ENCODE measurements at places on chromosomes 16 and 17.

DNA sequence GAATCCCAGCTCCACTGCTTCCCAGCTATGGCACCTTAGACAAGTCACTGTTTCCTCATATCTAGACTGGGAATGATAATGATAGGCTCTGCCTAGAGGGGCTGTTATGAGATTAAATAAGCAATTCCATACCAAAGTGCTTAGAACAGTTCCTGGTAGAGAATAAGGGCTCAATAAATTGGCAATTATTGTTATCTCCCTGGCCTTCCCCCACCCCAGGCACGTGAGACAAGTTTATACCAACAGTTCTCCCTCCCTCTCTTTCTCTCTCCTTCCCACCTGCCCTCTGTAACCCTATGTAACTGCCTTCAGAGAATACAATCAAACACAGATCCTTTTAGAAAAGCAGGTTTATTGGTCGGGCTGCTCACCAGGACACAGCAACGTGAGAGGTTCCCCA, 13.9 kb upstream of the STAT3 start:
- no peak overlapping the region for H3K4me3 ChIP-seq
- no peak overlapping the region for H3K27ac ChIP-seq
- H3K4me1 ChIP-seq: peaks cover 3% of the 10 kb centered on the region
- no peak for DNase-seq

GRCh38 chr16:53129281-53130158, 74.7 kb downstream of the CHD9 start:
- H3K4me1 ChIP-seq: peaks cover 37% of the 10 kb centered on the region
- H3K27me3 ChIP-seq: no peaks in the 10 kb centered on the region
- no peak for DNase-seq
- H3K27ac ChIP-seq: peak overlapping the region; percentile 90
- no peaks in the 10 kb centered on the region for H3K36me3 ChIP-seq

DNA sequence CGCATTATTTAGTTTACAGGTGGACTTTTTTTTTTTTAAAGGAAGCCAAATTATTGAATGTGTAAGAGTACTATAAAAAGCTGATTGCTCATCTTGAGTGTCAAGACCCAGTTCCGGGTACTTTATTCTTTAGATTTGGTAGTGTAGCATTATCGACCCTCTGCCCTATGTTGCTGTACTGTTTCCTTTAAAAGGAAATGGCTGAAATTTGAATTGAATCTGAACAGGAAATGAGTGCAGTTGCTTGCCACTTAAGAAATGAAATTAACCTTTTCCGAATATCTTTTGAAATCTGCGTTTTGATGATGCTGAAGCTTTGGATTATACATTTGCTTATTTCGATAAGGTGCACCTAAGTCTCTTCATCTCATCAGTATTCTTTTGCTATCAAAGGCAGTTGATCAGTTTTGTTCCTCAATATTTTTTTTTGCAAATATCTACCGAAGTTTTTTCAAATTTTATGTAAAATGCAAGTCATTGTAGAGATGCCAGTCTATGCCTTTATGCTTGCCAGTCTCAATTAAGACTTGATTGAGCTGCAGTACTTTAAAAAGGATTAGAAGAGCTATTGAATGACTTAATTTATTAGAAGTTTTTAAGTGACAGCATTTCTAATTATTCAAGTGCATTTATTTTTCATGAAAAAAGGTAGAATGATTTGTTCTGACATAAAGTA, 1.8 kb downstream of the GGNBP2 start:
- H3K36me3 ChIP-seq: no peaks in the 10 kb centered on the region
- peaks cover 42% of the 10 kb centered on the region for H3K4me1 ChIP-seq

DNA sequence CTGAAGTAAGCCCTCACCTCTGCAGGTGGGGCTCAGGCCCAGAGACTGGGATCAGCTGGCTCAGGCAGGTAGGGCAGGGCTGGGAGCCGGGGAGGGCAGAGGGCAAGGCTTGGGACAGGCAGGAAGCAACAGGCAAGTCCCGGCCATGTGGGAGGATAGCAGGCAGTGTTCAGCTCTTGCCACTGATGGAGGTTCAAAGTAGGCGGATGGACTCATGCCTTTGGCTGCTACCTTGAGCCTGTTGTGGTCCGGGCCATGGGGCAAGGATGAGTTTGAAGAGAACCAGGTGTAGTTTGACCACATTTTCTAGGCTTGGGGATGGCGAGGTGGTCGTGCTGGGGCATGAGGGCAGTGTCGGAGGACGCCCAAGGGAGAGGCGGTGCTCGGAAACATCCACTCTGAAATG, 2.7 kb downstream of the PRCD start:
- H3K36me3 ChIP-seq: peaks cover 12% of the 10 kb centered on the region
- no peak overlapping the region for H3K4me3 ChIP-seq
- no peak overlapping the region for H3K27ac ChIP-seq
- H3K4me1 ChIP-seq: peaks cover 21% of the 10 kb centered on the region
- no peak for DNase-seq

- H3K27me3 ChIP-seq: no peaks in the 10 kb centered on the region
- H3K4me1 ChIP-seq: no peaks in the 10 kb centered on the region
- H3K36me3 ChIP-seq: no peaks in the 10 kb centered on the region
- no peak for DNase-seq
Observed at GRCh38 chr17:5931616-5932015, 138.6 kb upstream of the WSCD1 start.

GRCh38 chr16:68237243-68238028, 1.5 kb upstream of the ESRP2 start:
- no peaks in the 10 kb centered on the region for H3K36me3 ChIP-seq
- peaks cover 31% of the 10 kb centered on the region for H3K4me1 ChIP-seq
- DNase-seq: peak; percentile 75
- H3K27me3 ChIP-seq: no peaks in the 10 kb centered on the region
- no peak overlapping the region for H3K27ac ChIP-seq

DNA sequence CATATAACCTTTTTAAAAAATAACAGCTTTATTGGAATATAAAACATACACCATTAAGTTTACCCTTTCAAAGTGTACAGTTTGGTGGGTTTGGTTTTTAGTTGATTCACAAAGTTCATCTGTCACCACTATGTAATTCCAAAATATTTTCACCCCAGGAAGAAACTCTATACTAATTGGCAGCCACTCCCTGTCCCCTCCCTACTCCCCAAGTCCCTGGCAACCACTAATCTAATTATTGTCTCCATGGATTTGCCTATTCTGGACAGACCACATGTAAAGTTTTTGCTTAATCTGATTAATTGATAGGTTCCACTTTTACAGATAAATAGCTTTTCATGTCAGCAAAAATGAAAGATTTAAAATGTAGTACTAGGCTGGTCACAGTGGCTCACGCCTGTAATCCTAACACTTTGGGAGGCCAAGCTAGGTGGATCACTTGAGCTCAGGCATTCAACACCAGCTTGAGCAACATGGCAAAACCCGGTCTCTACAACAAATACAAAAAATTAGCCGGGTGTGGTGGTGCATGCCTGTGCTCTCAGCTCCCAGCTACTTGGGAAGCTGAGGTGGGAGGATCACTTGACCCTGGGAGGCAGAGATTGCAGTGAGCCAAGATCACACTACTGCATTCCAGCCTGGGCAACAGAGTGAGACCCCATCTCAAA, 25.0 kb upstream of the MAPK3 start:
- H3K4me3 ChIP-seq: no peak overlapping the region
- H3K36me3 ChIP-seq: peaks cover 5% of the 10 kb centered on the region
- DNase-seq: no peak
- no peak overlapping the region for H3K27ac ChIP-seq

GRCh38 chr16:51408357-51408756, 257.3 kb upstream of the SALL1 start:
- no peak overlapping the region for H3K4me3 ChIP-seq
- H3K27ac ChIP-seq: no peak overlapping the region
- no peak for DNase-seq
- no peaks in the 10 kb centered on the region for H3K4me1 ChIP-seq
- H3K36me3 ChIP-seq: no peaks in the 10 kb centered on the region
- H3K27me3 ChIP-seq: no peaks in the 10 kb centered on the region

GRCh38 chr16:13110124-13110796, 208.9 kb downstream of the SHISA9 start:
- H3K27me3 ChIP-seq: no peaks in the 10 kb centered on the region
- H3K36me3 ChIP-seq: no peaks in the 10 kb centered on the region
- no peak overlapping the region for H3K4me3 ChIP-seq

DNA sequence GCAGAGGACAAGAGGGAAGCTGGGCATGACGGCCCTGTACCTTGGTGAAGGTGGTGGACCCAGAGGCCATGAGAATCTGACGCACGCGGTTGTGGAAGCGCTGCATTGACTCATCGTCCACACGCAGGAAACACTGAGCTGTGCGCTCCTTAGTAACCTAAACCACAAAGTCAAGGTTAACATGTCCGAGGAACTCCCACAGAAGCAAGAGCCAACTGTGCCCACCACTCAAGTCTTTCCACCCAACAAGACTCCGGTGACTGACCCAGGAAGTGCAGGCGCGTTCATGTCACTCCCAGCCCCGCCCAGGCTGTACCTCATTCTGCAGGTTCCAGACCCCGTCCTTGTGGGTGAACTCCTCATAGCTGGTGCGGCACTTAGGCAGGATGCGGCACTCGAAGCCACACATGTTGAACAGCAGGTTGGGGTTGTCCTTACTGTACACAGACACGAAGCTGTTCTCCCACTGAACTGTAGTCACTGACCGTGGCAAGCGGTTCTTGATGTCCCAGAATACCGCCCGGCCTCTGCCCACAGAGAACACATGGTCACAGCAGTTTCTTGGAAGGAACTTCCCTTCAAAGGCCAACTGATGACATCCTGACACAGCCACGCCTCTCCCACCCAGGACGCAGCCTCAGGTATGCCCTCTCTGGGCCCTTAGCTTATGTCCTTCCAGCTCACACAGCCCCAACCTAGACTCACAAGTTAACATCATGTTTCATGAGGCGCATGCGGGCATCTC, 11.5 kb downstream of the PRPF8 start:
- DNase-seq: no peak
- peaks cover 57% of the 10 kb centered on the region for H3K36me3 ChIP-seq
- no peak overlapping the region for H3K27ac ChIP-seq
- peaks cover 25% of the 10 kb centered on the region for H3K4me1 ChIP-seq
- H3K27me3 ChIP-seq: no peaks in the 10 kb centered on the region

DNA sequence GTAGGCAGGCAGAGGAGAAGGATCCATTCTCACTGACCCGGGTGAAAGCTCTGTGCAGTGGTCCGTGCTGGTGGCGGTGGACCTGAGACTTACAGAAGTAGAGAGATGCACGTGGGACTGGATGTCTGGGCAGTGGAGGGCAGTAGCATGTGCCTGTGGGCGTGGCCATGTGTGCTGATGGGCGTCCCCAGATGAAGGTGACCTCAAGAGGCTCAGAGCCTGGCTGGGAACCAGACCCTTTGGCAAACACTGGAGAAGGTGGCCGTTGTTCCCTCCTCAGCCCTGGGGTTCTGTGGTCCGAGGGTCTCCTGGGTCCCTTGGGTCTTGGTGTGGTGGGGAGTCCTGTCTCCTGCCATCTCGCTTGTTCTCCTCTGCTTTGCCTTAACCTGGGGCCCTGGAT, 15.6 kb downstream of the WSCD1 start:
- H3K27me3 ChIP-seq: peaks cover 5% of the 10 kb centered on the region
- H3K4me3 ChIP-seq: no peak overlapping the region
- no peak for DNase-seq
- no peak overlapping the region for H3K27ac ChIP-seq
- H3K36me3 ChIP-seq: no peaks in the 10 kb centered on the region

- H3K4me3 ChIP-seq: no peak overlapping the region
- H3K27me3 ChIP-seq: no peaks in the 10 kb centered on the region
- DNase-seq: no peak
- H3K4me1 ChIP-seq: peaks cover 12% of the 10 kb centered on the region
- H3K27ac ChIP-seq: no peak overlapping the region
Observed at GRCh38 chr16:22356930-22357634, 17.3 kb downstream of the CDR2 start.

GRCh38 chr17:34730816-34731215, 151.4 kb downstream of the TMEM132E start:
- H3K27ac ChIP-seq: no peak overlapping the region
- H3K4me1 ChIP-seq: no peaks in the 10 kb centered on the region
- peaks cover 11% of the 10 kb centered on the region for H3K36me3 ChIP-seq
- no peak for DNase-seq

- peaks cover 91% of the 10 kb centered on the region for H3K27me3 ChIP-seq
- no peak for DNase-seq
- no peaks in the 10 kb centered on the region for H3K36me3 ChIP-seq
- H3K27ac ChIP-seq: no peak overlapping the region
- H3K4me3 ChIP-seq: no peak overlapping the region
- H3K4me1 ChIP-seq: peaks cover 8% of the 10 kb centered on the region
Observed at GRCh38 chr17:45789874-45790273, 5.8 kb downstream of the CRHR1 start.

- DNase-seq: no peak
- H3K27me3 ChIP-seq: peaks cover 58% of the 10 kb centered on the region
- no peaks in the 10 kb centered on the region for H3K36me3 ChIP-seq
- H3K27ac ChIP-seq: no peak overlapping the region
- H3K4me3 ChIP-seq: no peak overlapping the region
Observed at GRCh38 chr17:37737081-37737480, 7.8 kb downstream of the HNF1B start.

GRCh38 chr16:81465375-81465943, 20.9 kb downstream of the CMIP start:
- H3K4me1 ChIP-seq: peaks cover 81% of the 10 kb centered on the region
- H3K4me3 ChIP-seq: no peak overlapping the region

DNA sequence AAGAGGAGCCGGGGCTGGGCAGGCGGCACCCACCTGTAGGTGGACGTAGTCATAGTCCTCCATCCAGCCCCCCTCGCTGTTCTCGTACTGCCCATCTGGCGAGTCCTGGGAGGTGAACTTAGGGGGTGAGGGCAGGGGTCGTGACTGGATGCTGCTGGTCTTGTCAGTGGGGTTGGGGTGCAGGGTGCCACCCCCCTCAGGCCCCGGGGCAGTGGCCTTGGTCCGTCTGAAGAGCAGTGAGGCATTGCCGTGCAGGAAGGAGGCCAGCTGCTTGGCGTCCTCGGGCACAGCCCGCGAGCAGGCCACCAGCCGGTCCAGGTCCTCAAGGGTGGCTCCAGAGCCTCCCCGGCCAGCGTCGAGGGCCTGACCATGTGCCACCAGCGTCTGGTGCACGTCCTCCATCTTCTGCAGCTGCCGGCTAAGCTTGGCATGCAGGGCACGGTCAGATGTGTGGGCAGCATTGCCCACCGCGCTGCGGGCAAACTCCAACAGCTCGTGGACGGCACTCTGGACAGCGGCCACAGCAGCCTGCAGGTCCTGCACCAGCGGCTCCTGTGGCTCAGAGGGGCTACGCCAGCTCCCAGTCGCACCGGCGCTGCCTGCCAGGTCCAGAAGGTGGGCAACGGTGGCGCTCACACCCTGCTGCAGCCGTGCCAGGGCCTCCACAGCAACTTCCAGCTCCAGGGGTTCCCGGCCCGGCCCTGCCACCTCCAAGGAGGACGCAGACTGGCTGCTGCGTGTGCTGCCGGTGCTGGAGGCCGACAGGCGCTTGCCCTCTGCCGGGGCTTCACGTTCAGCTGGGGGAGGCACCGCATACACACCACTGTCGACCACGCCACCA, 16.3 kb downstream of the CTRB1 start:
- H3K36me3 ChIP-seq: no peaks in the 10 kb centered on the region
- no peak overlapping the region for H3K27ac ChIP-seq
- no peak overlapping the region for H3K4me3 ChIP-seq
- peaks cover 77% of the 10 kb centered on the region for H3K27me3 ChIP-seq

GRCh38 chr16:104355-104754, 26.3 kb downstream of the MPG start:
- H3K4me3 ChIP-seq: no peak overlapping the region
- H3K36me3 ChIP-seq: no peaks in the 10 kb centered on the region
- H3K27me3 ChIP-seq: no peaks in the 10 kb centered on the region
- H3K27ac ChIP-seq: peak overlapping the region; percentile 65

GRCh38 chr16:83568345-83568744, 239.4 kb upstream of the HSBP1 start:
- no peaks in the 10 kb centered on the region for H3K36me3 ChIP-seq
- H3K4me3 ChIP-seq: no peak overlapping the region
- peaks cover 23% of the 10 kb centered on the region for H3K27me3 ChIP-seq
- DNase-seq: no peak

All from naive B cell (primary cell).